ENCODE measurements at places on chromosomes 5 and 9. TPM values are rescaled to one million over a fixed set of nuclear protein-coding genes. Genes with fewer than 3 reads are reported as not detected.

GRCh38 chr5:96175090-96175489 lies 213.4 kb upstream of the ELL2 start:
- DNase-seq = no peak

DNA sequence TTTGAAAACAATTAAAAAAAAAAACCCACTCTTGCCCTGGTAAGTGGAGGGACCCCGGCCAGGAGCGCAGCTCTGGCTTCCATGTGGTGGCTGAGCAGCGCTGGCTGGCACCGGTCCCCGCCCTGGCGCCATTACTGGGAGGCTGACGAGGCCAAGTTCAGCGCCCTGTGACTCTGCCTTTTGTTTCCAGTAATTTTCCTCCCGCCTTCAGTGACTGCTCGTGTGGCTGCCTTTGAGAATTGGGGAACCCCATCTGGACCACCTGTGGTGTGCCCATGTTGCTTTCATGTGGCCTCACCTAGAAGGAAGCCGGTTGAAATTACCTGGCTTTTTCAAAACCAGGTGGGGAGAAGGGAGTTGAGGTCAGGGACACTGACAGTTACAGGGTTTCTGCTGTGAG lies 136.1 kb downstream of the GAPVD1 start:
- DNase-seq = no peak

- no peak for DNase-seq
Observed at GRCh38 chr9:115882911-115883310, 270.7 kb upstream of the PAPPA start.

DNA sequence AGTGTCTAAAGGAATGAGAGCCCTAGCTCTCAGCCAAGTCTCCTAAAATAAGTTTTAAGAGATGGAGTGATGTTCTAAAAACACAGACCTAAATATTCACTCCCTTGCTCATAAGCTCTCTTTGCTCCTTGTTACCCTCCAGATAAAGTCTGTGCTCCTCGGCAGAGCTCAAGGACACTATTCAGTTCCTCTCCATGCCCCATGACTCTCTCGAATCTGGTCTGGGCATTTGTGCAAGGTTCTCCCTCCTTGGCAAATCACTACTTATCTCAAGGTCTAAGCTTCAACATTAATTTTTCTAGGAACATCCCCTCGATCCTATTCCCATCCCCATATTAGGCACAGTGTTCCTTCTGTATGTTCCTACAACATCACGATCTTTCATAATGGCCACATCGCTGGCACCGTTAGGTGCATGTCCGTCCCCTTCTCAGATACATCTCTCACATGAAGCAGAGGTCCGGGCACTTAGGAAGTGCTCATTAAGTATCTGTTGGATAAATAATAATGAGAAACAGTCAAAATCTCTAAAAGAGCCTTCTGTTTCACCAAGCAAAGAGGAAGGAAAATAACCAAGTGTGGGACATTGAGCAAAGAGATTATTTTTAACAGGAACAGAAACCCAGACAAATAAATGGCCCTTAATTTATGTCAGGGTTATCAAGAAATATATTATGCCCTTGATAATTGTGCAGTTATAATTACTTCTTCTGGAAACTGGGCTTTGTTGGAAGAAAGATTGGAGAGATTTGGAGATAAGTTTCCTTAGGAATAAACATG lies 85.9 kb upstream of the HTR4 start:
- no peak for DNase-seq

DELE1 gene
- total RNA-seq = 88.7 TPM

DNA sequence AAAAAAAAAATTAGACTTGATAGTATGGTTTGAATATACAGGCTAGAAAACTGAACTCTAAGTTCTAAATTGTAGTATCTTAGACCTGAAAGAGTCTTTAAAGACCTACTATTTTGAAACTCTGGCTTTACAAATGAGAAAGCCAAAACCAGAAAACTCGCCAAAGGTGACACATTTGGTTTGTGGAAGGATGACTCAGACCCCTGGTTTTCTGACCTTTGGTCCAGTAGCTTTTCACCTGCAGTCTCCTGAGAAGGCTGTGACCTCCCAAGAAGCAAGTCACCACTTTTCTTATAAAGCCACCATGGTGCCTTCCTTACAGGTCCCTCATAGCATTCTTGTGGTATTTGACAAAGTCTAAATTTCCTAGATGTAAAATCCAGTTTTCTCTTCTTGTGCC lies 102.1 kb upstream of the CEP78 start:
- no peak for DNase-seq

DNA sequence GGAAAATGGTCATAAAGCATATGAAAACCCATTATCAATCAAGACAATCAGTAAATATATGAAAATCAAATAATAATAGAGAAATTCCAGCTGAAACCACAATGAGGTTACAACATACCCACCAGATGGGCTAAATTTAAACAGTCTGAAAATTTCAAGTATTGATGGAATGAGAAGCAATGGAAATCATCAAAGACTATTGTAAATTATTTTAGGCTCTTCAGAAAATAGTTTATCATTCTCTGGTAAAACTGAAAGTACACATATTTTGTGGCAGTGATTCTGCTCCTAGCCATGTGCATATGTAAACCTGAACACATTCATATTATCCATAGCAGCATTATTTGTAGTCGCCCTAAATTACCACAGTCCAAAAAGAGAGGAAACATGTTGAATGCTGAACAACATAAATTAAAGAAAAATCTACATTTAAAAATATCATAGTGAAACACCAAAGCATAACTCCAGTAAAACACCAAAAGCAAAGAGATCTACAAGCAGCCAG lies 215.3 kb downstream of the PRELID2 start:
- DNase-seq = no peak

ZNF883 gene
- total RNA-seq = 0.52 TPM

LECT2 gene
- total RNA-seq = not detected

GRCh38 chr9:4986783-4987182 lies 1.7 kb downstream of the JAK2 start:
- no peak for DNase-seq

- DNase-seq = no peak
Observed at GRCh38 chr5:177470759-177471536, 2.5 kb downstream of the DBN1 start.

GRCh38 chr5:142343531-142343930 lies 18.7 kb upstream of the SPRY4 start:
- DNase-seq = no peak

DNA sequence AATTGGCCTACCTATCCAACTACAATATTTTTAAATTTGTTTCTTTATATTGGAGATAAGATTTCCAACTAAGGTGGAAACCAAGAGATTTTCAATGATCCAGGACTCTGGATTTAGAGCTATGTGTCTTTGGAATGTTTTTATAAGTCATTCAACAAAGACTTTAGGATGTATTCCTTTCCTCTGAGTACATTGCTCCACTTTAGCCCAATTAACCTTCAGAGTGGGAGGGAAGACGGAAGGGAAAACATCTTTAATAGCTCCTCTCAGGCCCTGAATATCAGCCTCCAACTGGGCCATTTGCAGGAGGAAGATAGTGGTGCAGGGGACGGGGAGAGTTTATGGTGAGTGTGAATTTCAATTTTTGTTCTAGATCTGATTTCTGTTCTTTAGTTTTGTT lies 239.2 kb downstream of the PIK3R1 start:
- no peak for DNase-seq

GRCh38 chr5:33074548-33074947 lies 363.4 kb downstream of the NPR3 start:
- no peak for DNase-seq

- peak; percentile 40 for DNase-seq
Observed at GRCh38 chr9:136482046-136482792, 621 bp downstream of the SEC16A start.

DNA sequence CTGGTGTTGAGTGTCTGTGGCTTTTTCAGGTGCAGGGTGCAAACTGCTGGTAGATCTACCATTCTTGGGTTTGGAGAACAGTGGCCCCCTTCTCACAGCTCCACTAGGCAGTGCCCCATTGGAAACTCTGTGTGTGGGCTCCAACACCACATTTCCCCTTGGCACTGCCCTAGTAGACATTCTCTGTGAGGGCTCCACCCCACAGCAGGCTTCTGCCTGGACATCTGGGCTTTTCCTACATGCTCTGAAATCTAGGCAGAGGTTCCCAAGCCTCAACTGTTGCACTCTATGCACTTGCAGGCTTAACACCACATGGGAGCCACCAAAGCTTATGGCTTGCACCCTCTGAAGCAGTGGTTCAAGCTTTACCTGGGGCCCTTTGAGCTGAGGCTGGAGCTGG lies 80.9 kb downstream of the BARX1 start:
- DNase-seq = no peak

DDX4 gene
- not detected for total RNA-seq

PHYHD1 gene
- total RNA-seq = 0.52 TPM

SLC4A9 gene
- total RNA-seq = not detected

- no peak for DNase-seq
Observed at GRCh38 chr9:20564650-20565049, 57.6 kb downstream of the MLLT3 start.

CCDC183 gene
- total RNA-seq = 2.3 TPM

DNA sequence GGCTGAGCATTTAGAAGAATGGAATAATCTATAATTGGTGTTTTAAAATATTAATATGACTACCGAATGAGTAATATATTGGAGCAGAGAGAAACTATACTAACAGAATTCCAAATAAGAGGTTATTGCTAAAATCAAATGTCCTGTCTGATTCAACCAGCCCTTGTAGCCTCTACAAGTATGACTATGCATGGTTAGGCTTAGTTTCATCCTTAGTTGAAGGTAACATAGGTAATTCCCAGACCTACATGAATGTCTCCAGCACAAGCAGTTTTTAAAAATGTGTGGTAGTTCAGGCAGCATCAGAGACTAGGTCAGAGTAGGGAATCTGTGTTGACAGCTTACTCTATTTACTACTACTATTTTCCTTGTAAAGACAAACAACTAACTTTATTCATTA lies 51.7 kb upstream of the SLC27A6 start:
- DNase-seq = no peak

DNA sequence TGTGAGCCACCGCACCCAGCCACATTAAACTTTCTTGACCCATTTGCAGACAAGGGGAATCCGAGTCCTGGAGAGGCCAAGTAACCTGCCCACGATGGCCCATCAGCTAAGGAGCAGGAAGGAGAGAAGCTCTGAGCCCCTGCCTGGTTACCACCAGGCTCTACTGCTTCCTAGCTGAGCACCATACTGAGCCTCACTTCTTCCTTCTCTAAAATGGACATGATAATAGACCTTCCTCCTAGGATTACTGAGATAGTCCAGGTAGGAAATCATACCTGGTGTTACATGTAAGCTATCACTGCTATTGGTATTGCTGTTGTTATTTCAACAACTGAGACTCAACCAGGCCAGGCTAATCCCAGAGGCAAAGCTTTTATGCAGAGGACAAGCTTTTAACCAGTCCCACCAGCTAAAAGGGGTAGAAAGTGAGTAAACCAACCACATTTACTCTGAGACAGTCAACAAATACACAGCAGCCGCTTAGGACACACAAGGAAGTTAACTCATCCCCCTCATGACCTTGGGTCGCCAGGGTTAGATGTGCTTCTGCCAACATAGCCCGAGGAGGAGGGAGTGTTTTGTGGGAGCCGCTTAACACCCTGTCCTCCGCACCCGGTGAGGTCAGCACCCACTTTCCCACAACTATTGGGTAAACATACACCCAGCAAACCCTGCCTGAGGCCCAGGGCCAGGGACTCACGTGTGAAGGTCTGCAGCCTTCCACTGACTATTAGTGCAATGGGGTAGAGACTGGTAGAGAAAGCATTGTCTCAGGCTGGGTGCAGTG lies 20.6 kb upstream of the PTGES start:
- no peak for DNase-seq

SLC1A1 gene
- total RNA-seq = 0.76 TPM

DNA sequence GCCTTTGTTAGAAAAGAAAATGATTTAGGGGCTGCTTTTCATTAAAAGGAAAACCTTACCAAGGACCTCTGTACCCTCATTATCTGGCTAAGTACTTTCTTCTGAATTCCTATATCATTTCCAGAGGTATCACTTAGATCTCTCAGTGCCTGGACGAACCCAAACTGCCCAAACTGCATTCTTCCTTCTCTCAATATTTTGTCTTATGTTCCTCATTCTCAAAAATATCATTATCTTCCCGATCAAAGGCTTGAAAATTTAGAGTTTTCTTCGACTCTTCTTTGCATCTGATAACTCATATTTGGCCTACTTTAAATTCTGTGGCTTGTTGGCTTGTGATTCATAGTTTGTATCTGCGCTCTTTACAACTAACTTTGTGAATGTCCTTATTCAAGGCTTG lies 136.7 kb upstream of the TAF11L2 start:
- no peak for DNase-seq

SLC6A3 gene
- not detected for total RNA-seq

CREBRF gene
- total RNA-seq = 126 TPM

OTP gene
- not detected for total RNA-seq

GRCh38 chr5:28254846-28255245 lies 1216.5 kb upstream of the CDH9 start:
- no peak for DNase-seq

DNA sequence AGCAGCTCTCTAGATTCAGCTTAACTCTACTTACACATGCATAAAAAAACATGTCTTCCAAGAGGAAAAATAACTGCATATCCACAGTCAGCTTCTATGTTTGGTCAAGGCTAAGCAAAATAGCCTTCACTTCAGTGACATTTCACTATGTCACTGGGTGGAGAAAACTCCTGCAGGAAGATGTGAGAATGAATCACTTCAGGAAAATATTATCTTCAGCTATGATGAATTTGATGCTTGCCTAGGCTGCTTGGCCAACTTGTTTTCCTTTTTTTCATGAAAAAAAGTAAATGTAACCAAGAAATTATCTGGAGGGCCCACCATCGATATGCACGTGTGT lies 143.0 kb upstream of the ZNF608 start:
- DNase-seq = no peak

DNA sequence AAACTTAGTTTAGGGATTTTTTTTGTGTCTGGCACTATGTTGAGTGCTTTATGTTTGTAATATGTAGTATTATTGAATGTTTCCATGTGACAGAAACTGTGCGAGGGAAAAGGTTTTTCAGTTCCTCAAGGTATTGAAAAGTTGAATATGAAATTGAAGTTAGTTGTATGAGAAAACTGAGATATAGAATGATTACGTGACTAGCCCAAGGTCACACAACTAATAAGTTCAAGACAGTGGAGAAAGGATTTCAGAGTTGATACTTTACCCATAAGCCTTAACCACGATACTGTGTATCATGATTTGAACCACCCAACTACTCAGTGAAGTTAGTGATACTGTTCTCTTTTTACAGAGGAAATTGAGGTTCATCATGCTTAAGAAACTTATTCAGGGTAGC lies 5.7 kb downstream of the NIPBL start:
- DNase-seq = peak; percentile 35

- DNase-seq = no peak
Observed at GRCh38 chr9:114606597-114607207, 4.4 kb upstream of the TMEM268 start.

PCDHGB3 gene
- total RNA-seq = 0.20 TPM

PCDHA10 gene
- total RNA-seq = not detected
